Endothelial cell of umbilical vein (primary cell): ENCODE measurements at places on chromosomes 3 and 15. TPM values are rescaled to one million over a fixed set of nuclear protein-coding genes. Genes with fewer than 3 reads are reported as not detected.

Gene PARL
- 48.1 and 54.1 TPM in 2 replicates for total RNA-seq

Gene SLC35A5
- 25.1 and 25.6 TPM in 2 replicates for total RNA-seq

Gene GASK1A
- not detected in 2 replicates for total RNA-seq

Gene SLC22A14
- total RNA-seq: not detected in 2 replicates

Gene GOLGA8S
- 0.42 and 0.55 TPM in 2 replicates for total RNA-seq

Gene CEP97
- total RNA-seq: 10.3 and 14.0 TPM in 2 replicates

Gene SLC28A1
- not detected in 2 replicates for total RNA-seq

Gene CFAP92
- total RNA-seq: 0.21 and 0.62 TPM in 2 replicates

Gene FBXO40
- total RNA-seq: not detected in 2 replicates

Gene KNG1
- total RNA-seq: not detected in 2 replicates

Gene AHSG
- not detected in 2 replicates for total RNA-seq

Gene ZIC1
- not detected in 2 replicates for total RNA-seq

Gene SLC25A36
- total RNA-seq: 37.4 and 38.8 TPM in 2 replicates

Gene SLC2A2
- total RNA-seq: not detected in 2 replicates

Gene TERC
- 6.1 and 10.0 TPM in 2 replicates for total RNA-seq

Gene CYP8B1
- total RNA-seq: not detected in 2 replicates

Gene AP3S2
- total RNA-seq: 20.4 and 31.1 TPM in 2 replicates
